ENCODE measurements at places on chromosomes 12 and 14.

DNA sequence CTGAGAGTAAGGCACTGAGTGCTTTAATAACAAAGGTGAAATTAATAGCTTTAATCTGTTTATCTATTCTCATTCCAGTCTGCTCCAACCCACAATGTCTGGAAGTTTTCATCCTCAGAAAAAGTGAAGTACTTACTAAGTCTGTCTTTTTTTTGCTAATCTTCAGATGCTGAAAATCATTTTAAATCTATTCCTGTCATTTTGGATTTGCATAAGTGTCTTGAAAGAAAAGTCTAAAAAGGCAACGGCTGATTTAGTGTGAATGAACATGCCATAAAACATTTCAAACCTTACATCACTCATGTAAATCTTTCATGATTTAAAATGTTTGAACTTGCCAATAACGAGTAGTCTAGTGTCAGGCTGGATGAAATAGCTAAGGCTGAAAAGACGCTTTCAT is 685.6 kb downstream of the RPS29 start:
- no peak for DNase-seq

- no peak for DNase-seq
Observed at GRCh38 chr12:124393831-124394230, 98.9 kb downstream of the RFLNA start.

DNA sequence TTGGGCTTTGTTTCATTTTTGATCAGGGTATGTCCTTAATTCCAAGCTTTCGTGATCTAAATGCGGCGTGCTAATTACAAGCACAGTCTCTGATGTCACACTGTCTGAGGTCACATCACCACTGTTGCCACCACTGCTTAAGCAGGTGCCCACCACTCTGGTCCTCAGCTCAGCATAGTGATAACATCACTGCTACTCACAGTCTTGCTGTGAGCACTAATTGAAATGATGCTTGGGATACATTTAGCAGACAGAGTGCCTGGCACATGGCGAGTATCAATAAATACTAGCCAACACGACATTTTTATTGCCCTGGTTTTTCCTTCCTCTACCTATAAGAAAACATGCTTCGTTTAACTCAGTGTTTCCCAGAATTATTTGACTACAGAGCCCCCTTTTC is 7.9 kb downstream of the RILPL2 start:
- no peak for DNase-seq

DNA sequence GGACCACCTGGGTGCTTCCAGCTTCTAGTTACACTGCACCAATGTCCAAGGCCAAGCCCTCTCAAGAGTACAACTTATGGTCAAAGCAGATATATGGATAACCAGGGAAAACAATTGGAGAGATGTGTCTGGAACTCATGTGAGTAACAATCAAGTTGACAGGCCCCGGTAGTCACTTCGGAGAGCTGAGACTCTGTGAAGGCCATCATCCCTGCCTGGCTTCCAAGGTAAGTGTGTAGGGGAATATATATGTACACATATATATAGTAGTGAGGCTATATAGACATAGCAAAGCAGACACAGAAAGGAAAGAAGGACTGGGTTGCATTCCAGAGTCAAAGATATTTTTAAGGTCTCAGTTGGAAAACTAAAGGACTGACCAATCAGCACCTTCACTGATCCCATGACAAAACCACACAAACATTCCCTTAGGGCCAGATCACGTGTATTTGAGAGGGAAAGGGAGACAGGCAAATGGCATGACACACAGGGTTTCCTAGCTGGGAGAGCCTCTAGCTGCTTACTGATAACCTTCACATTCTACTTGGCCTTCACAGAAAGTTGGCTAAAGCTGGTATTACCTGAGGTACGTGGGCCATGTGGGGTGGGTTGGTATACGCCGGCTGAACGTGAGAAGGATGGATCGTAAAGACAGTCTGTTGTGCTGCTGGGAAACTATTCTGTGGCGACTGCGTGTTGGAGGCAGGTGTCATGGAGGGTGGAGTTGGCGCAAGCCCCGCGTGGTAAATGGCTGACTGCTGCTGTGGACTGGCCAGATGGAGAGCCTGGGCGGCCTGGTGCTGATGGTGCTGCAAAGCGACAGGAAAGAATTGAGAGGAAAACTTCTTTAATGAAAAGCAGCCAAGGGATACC is 50.0 kb downstream of the SH2B3 start:
- no peak for DNase-seq

GRCh38 chr14:99030454-99030853 is 241.5 kb downstream of the BCL11B start:
- no peak for DNase-seq

- DNase-seq = no peak
Observed at GRCh38 chr14:36967892-36968555, 204.4 kb downstream of the SLC25A21 start.

- DNase-seq = peak; percentile 50
Observed at GRCh38 chr12:810671-811415, 58.5 kb downstream of the WNK1 start.

DNA sequence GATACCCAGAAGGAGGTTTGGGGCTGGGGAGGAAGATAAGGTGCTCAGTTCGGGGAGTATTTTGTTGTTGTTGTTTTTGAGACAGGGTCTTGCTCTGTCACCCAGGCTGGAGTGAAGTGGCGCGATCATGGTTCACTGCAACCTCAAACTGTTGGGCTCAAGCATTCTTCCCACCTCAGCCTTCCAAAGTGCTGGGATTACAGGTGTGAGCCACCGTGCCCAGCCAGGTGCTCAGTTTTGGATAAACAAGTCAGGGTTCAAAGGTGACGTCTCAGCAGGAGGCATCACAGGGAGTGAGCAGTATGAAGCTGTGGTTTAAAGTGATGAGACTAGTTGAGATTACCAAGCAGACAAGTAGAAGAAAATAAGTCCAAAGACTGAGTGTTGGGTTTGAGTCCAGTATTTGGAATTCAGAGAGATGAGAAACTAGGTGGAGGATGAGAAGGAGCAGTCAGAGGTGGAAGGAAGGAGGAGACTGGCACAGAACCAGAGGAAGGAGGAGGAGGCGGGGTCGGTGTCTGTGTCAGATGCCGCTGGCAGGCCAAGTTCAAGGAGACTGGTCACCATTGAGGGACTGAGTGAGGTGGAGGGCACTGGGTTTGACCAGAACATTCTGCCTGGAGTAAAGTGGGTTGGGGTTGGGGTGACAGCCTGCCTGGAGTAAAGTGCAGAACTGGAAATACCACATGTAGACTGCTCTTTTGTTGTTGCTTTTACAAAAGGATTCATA is 16.1 kb downstream of the SLC35E3 start:
- DNase-seq = no peak

- no peak for DNase-seq
Observed at GRCh38 chr12:10614056-10614370, 604 bp upstream of the MAGOHB start.

DNA sequence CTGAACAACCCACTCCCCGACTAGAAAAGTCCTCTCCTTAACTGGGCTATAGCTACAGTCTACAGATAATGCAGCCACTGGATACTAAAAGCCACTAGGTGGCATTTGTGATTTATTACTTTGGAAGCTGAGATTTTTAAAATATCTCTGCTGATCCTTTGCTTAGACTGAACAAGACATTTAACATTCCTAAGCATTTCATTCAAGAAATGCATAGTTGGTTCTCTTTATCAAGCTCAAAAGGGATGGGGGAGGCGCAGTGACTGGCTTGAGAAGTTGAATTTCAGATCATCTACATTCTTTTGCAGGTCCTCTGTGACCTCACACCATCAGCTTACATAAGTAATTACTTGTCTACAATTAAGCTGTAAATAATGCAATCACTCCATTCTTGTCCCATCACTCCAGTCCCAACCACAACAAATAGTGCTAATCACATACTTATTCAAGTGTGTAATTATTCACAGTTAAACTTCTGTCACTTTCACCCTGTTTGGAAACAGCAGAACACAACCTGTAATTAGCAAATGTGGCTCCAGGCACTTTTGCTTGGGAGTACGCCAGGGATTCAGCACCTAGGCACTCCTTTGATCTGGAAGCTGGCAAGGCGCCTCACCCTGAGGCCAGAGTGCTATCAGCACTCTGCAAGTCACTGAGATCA is 203.6 kb downstream of the NOVA1 start:
- DNase-seq = peak; percentile 47

DNA sequence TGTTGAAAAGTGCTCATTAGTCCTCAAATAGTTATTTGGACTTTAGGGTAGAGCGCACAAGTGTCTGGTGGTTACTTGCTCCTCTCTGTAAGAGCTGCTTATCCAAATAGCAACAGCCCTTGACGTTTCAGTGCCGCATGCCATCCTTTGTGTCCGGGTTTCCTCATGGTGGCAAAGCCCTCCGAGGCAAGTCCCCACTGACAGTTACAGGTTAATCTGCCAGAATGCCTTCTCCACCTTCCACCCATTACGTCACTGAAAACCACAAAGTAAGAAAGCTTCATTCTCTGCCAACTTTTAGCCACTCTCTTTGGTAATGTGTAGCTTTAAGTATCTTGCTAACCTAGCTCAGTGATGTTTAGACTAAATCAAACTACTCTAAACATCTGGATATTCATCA is 78.6 kb downstream of the POLR3B start:
- DNase-seq = no peak

- DNase-seq = peak; percentile 10
Observed at GRCh38 chr12:131827961-131828534, at the start of gene MMP17. Gene MMP17 (plus strand): TSS chr12:131828393. CDS start chr12:131828495, 102 bp downstream.

All from globus pallidus (tissue), 1 donor.